ENCODE measurements at places on chromosomes 2 and 18.

GRCh38 chr2:61272421-61273070 lies 110.6 kb downstream of the C2orf74 start:
- no peak for DNase-seq

GRCh38 chr2:200109421-200109820 lies 154.0 kb downstream of the MAIP1 start:
- DNase-seq, result no peak

GRCh38 chr18:55465313-55465712 lies 122.7 kb downstream of the TCF4 start:
- no peak for DNase-seq

DNA sequence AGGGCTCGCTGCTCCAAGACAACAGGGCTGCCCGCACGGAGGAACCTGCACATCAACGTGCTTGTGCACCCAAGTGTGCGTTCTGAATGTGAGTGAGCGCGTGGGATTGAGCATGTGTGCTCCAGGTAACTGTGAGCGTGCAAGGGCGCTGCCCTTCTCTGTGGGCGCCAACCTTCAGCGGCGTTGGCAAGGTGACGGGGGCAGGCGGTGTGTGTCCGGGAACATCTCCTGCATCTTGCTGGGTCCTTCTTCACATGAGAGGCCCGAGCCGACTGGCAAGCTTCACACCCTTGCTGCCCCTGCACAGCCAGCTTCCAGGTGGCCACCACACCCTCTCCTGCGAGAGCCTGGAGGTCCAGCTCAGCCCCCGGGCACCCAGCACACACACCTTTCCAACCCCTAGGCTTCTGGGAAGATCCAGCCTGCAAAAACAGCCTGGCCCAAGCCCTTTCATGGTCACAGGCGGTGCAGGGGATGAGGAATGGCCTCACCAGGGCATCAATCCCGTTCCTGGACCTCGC lies 220.9 kb downstream of the HDAC4 start:
- DNase-seq, result no peak

GRCh38 chr18:73793386-73793785 lies 354.2 kb downstream of the FBXO15 start:
- no peak for DNase-seq

- DNase-seq, result peak; percentile 16
Observed at GRCh38 chr2:138922973-138923563, 142.9 kb upstream of the NXPH2 start.

GRCh38 chr18:36205166-36205565 lies 17.9 kb downstream of the MOCOS start:
- DNase-seq, result no peak

GRCh38 chr2:135744760-135745314 lies 3.2 kb downstream of the UBXN4 start:
- DNase-seq, result peak; percentile 27

GRCh38 chr2:232781765-232782164 lies 5.4 kb upstream of the KCNJ13 start:
- DNase-seq, result peak; percentile 10

GRCh38 chr2:120859128-120859527 lies 123.5 kb downstream of the GLI2 start:
- no peak for DNase-seq

DNA sequence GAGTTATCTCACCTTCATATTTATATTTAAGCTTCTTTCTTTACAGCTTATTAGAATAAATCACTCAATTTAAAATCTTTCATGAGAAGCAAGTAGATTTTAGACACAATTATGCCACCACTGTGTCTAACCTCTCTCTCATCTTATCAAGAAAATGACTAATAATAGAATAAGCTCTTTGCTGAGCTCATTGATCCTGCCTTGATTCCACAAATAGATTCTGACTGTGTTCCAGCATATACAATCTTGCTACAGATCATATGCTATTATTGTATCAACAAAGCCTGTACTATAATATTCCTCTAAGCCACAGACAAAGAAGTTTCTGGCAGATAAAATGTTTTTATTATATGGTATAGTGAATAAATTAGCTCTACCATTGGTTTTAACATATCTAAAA lies 168.7 kb upstream of the GULP1 start:
- DNase-seq, result no peak

- DNase-seq, result no peak
Observed at GRCh38 chr18:67359873-67360838, 156.4 kb downstream of the DSEL start.

DNA sequence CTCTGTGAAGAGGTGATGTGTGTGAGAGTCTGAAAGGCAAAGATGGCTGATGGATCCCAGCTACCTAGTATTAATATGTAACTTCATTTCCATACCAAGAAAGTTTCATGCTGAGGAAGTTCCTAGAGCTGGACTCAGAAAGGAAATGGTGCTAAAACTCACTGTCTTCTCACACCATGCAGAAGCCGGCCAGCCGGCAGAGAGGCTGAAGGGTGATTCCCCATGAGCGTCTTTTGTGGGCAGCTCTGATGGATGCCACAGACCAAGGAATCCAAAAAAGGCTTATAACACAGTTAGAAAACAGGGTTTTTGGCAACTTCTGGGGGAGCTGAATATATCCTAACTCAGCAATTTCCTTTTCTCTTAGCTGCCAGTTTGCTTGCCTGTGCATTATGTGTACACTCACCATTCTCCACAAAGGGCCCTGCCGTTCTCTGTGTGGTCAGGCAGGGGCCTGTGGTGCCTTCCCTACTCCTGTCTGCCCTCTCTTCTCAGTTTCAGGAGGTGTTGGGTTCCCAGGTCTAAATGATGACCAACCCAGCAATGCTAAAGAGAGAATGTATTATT lies 289.4 kb downstream of the MTX2 start:
- no peak for DNase-seq

- DNase-seq, result no peak
Observed at GRCh38 chr2:19860022-19860421, 41.8 kb downstream of the TTC32 start.

DNA sequence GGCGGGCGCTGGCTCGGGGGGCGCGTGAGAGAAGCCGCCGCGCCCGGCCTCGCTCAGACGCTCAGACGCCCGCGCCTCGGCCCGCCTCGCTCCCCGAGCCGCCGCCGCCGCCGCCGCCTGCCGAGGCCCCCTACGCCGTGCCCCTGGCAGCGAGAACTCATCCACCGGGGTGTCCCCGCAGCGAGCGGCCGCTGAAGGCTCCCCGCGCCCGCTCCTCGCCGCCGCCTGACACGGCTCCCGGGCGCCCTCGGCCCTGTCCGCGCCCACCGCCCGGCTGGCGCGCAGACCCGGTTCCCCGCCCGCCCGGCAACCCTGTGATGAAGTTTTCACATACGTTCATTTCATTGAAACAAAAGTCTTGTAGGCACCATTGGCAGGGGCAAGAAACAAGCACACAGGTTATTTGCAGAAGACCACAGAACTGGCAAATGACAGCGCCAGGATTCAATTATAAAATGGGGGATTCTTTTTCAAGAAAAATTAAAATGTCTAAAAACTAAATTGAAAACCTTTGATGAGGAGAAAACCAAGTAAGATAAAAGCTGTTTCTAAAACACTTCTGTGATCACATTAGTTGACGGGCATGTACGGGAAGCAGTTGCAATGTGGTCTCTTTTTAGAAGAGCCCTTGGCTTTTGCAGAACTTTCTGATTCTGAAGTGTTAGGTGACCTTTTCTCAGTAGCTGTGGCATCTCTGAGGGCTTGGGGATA lies 50.5 kb upstream of the TUBA3D start:
- DNase-seq, result no peak

- DNase-seq, result no peak
Observed at GRCh38 chr2:209790066-209790728, 18.6 kb downstream of the UNC80 start.

Data from T47D (cell line).